Stimulated activated CD4-positive, alpha-beta T cell treated with anti-CD3 and anti-CD28 coated beads, Interleukin-2, amount 100 ng/mL, for 24 hours (primary cell): ENCODE measurements at places on chromosomes 16 and 17.

- DNase-seq: no peak
Measured at GRCh38 chr16:81891736-81892364, 112.8 kb downstream of the PLCG2 start.

- no peak for DNase-seq
Measured at GRCh38 chr16:31696968-31697743, 169.5 kb downstream of the AHSP start.

GRCh38 chr17:6780886-6781285 lies 4.9 kb downstream of the FBXO39 start:
- DNase-seq: no peak

DNA sequence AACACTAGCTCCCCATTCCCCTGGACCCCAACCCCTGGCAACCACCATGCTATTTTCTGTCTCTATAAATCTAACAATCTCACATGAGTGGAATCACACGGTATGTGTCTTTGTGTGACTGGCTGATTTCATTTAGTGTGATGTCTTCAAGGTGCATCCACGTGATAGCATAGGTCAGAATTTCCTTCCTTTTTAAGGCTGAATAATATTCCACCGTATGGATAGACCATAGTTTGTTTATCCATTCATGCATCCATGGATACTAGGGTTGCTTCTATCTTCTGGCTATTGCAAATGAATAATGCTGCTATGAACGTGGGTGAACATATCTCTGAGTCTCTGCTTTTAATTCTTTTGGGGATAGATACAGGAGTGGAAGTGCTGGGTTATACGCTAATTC lies 43.9 kb downstream of the TMEM235 start:
- DNase-seq: no peak

DNA sequence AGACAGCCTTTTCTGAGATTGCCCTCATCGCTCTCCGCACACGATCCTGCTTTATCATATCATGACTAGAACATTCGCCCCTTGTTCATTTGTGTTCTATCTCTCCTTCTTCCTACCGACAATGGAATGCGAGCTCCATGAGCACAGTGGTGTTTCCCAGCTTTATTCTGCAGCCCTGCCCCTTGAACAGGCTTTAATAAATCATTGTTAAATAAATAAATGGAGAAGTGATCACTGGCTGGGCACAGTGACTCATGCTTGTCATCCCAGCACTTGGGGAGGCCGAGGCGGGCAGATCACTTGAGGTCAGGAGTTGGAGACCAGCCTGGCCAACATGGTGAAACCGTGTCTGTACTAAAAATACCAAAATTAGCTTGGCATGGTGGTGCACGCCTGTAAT lies 1063.3 kb upstream of the EEF2KMT start:
- DNase-seq: no peak

- peak; percentile 44 for DNase-seq
Measured at GRCh38 chr17:45052052-45052772, 780 bp upstream of the DCAKD start.

DNA sequence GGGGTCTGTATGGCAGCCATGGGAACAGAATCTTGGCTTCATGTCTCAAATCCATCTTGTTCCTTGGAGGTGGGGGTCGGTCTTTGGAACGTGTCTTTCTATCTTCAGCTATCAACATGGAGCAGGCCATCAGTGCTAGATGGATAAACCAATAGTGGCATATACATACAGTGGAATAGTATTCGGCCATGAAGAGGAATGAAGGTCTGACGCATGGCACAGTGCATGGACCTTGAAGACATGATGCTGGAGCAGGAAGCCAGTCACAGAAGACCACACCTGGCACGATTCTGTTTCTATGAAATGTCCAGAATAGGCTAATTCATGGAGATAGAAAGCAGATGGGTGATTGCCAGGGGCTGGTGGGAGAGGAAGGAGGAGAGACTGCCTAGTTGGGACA lies 7.8 kb downstream of the KCNG4 start:
- no peak for DNase-seq

DNA sequence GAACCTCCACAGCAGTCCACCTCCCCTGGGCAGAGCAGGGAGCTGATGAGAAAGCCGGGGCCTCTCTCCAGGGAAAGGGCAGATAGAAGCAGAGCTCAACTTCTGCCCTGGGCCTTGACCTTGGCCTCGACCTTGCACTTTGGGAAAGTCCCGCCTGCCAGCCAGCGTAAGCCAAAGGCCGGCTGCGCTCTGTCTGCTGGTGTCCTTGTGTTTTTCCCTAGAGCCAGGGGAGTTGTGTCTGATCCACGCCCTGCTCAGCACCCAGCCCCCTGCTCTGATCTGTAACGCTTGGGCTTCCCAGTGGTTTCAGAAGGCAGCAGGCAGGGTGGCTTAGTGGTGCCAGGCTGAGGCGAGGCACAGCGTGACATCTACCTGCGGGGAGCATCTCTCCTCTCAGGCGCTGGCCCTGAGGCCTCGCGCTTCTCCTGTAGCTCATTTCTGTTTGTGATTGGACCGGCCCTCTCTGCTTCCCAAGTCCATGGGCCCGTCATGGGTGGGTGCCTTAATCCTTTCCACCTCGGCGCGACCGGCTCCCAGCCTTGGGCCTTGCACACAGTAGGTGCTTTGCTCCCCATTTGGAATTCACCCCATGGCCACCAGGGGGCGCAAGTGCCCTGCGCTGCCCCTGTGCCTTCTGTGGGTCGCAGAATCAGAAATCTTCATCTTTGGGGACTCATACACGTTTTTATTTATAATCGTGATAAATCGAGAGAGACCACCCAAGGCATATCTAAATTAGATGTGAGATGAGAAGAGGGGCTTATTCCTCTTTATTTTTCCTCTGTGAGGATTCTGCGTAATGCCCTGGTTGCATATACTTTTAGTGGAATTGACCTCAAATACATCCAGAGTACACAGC lies 24.2 kb downstream of the SGSH start:
- DNase-seq: peak; percentile 72

DNA sequence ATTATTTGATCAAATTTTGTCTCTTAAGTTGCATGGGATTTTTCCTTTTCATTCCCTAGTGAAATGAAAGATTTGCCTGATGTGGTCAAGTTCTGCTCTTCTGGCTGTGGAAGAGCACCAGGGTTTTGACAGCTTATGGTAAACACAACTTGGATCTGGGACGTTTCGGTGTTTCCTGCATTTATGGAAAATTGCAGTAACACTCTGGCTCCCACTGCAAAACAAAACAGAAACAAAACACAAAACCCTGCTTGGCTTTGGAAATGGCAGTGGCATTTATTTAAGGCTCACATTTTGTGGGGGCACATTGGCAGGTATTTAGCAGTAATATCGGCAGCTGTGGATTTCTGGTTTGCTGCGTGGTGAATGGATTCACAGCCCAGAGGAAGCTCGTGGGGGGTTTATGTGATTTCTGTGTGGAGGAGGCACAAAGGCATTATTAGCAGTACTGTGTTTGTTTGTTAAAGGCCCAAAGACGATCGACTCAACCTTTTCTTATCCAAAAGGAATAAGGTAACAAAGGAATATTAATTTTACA lies 377.8 kb downstream of the SNX29 start:
- no peak for DNase-seq

DNA sequence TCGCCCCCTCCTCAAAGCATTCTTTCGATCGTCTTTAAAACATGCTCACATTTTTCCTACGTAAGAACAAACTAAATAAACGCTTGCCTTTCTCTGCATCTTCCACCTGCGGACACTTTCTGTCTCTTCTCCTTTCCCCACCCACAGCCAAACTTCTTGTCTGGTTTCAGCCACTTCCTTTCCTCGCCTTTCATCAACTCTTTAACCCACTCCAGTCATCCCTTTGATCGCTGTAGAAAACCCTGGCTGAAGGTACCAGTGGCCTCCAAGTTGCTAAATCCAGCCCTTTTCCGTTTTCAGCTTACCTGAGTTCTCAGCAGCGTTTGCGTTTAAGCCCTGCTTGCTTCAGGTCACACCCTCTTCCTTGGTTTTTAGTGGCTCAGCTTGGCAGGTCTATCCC lies 483 bp downstream of the RPA1 start:
- DNase-seq: peak; percentile 32

DNA sequence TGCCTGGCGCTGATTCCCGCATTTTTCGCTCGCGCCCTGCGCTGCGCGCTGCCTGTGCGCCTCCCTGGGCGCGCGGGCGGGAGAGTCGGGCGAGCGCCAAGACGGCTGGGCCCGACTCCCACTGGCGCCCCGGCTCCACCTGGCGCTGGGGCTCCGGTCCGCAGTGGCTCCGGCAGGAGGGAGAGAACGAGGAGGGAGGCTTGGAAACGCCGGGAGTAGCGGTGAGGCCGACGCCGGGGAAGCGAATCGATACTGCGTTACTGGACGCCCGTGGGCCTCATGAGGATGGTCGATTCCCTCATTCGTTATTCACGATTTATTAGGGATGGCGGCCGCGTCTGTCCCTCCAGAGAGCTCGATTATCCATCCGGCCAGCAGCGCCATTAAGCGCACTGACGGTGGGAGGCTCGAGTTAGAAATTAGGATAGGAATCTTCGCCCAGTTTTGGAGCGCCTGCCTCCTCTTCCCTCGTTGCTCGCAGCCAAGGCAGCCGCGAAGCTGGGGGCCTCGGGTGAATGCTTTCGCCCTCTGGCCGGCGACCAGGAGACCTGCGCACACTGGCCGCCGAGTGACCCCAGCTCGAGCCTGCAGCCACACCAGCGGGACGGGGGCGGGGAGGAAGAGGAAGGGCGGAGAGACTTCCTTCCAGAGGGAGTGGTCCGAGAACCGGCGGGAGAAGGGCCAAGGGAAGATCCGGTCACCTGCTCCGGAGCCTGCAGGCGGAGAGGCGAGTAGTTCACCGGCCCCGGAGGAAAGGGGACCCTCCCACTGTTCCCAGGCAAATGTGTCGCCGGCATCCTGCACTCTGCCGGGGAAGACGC lies 1.3 kb upstream of the PCGF2 start:
- peak; percentile 29 for DNase-seq

DNA sequence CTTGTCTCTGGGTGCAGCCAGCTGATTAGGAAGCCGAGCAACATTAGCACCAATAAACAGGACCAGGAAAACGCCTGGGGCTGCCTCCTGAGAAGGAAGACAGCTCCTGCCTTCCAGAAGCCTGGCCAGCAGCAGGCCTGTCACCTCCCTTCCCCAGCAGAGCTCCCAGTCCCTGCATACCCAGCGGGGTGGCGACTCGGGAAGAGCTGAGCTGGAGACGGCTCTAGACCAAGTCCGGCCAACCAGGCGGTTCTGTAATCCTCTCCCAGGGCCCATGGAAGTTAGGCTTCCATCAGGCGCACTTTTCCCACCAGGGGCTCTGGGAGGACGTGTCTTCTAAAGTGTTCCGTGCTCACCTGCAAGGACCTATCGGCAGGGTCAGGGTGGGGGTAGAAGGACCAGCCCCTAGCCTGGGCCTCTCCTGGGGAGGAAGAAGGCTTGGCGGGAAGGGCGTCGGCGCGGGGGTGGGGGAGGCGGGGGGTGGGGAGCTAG lies 12.0 kb upstream of the CLUH start:
- DNase-seq: no peak

DNA sequence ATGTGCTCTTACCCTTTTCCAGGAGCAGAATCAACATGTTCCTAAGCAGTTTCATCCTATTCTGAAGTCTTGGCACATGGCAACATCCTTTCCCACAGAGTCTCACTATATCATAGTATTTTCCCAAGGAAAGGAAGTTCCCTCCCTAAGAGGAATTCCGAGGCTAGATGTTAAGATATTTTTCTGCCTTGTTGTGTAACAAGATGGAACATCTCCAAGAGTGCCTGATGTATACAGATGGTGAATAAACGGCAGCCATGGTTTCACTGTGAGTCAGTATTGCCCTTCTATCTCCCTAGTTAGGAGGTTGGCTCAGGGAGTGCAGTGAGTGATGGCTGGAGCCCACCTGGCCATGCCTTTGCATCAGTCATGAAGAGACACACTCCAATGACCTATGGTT lies 48.2 kb downstream of the SPACA3 start:
- no peak for DNase-seq

GRCh38 chr17:42431758-42432161 lies 8.7 kb upstream of the CAVIN1 start:
- no peak for DNase-seq

DNA sequence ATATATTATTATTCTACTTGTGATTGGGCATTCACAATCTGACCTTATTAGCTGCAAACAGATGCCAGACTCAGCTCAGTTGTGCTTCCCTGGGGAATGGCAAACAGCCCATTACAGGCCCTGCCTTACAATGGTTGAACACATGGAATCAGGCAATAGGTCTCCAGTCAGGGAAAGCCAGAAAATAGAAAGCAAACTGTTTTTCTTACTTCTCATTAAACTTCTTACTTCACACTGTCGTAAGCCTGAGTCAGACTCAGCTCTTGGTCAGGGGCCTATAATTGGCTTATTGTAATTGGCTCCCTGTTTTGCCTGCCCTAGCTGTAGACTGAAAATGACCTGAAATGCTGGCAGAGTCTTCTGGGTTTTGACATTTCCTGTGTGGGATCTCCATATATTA lies 77.0 kb upstream of the CA10 start:
- DNase-seq: no peak

DNA sequence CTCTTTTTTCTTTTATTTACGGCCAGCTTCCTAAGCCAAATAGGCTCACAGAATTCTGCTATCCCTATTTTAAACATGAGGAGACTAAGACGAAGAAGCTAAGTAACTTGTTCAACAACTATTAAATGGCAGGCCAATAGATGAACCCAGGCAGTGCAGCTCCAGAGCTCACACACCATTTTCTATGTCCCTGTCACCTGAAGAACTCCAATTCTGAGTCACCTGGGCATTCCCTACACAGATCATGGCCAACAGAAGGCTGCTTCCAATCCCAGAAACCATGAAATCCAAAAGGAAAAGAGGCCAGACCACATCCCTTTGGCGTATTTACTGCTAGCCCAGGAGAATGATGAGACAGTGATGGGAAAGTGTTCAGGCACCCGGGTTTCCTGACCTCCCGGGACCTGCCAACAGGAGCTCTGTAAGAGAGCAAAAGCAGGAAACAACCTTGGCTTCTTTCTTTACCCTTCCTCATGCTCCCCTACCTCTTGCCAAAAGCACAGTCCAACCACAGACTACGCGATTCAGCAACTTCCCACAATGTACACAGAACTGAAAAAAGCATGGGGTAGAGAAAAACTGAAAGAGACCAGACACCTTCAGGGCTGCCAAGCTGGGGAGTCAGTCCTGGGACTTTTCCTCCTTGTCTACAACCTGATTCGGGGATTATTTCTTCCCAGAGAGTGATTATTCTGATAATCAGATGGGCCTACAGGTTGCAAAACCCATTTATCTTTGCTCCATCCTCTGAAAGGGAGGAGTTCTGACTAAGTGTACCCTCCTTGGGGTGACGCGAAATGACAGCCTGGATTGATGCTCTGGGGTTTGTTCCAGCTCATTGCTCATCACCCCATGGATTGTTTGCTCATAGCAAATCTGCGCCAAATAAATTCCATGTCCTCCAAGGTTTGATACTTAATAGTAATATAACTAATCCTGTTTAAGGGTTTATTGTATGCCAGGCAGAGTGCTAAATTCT lies 47.8 kb upstream of the HAS3 start:
- no peak for DNase-seq

DNA sequence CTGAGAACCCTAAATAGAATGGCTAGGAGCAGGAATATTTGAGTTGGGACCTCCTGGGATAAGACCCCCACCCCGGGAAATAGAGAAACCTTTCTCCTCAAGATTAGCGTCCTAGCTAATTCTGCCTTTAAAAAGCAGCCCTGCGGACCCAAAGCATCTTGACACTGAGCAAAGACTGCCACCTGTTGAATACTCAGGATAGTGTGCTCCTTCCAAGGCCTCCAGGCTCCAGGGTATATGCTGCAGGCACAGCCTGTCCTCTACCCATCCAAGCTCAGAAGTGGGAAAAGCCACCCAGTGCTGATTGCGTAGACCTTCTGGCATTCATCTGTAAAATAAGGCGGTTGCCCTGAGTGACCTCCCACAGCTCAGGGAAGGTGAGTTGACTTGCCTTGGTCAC lies 456.2 kb upstream of the DYNLRB2 start:
- no peak for DNase-seq

- DNase-seq: peak; percentile 46
Measured at GRCh38 chr17:46044286-46044928, 45.4 kb downstream of the STH start.
